KG1 (cell line): ENCODE measurements at places on chromosomes 7 and 10.

DNA sequence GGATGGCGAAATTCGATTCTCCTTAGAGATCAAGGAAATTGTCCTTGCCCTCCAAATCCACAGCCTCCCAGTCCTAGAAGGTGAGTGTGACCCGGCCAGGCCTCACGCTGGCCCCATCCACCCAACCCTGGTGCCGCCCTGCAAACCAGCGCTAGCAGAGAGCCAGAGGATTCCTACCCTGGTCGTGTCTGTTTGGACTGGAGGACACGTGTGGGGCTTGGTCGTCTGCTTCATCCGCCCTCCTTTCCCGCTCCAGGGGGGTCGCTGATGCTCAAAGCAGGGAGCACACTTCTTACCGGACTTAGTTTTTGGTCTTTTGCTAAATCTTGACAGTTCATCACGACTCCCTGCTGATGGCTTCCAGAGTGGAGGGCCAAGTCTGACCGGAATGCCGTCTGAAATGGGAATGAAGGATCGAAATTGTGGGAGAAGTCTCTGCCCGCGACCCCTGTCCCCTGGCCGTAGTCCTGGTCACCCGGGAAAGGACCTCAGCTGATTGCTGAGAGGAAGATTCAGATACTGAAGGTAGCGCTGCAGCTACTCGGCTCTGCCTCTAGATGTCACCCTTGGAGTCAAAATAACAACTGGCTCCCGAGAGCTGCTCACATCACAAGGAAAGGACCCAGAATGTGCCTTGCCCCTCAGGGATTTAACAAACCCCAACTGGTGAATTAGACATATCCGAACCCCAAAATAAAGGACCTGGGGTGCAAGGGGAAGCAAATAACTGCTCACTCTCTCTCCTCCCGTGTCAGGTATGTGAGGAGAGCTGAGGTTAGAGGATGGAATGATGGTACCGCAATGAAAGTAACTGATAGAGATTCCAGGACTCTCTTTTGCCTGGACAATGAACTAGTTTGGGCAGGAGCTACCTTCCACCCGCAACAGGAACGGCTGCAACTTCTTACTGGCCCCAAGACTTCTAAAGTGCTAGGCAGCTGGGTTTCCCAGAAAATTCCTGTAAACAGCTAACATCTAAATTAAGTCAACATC, 23.5 kb upstream of the ORC5 start:
- DNase-seq, result no peak

DNA sequence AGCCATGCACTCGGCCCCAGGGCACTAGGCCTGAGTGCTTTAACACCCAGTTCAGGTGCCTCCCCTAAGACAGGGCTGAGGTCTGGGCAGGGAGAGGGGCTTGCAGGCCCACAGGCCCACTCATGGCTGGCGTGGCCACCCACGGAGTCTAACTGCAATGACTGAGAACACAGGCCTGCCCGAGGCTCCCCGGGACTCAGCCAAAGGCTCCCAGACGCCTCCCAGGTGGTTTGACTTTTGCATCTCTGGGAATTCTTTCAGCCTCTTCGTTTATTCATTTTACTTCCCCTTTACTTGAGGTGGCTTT, 37.3 kb downstream of the PTPRN2 start:
- no peak for DNase-seq

DNA sequence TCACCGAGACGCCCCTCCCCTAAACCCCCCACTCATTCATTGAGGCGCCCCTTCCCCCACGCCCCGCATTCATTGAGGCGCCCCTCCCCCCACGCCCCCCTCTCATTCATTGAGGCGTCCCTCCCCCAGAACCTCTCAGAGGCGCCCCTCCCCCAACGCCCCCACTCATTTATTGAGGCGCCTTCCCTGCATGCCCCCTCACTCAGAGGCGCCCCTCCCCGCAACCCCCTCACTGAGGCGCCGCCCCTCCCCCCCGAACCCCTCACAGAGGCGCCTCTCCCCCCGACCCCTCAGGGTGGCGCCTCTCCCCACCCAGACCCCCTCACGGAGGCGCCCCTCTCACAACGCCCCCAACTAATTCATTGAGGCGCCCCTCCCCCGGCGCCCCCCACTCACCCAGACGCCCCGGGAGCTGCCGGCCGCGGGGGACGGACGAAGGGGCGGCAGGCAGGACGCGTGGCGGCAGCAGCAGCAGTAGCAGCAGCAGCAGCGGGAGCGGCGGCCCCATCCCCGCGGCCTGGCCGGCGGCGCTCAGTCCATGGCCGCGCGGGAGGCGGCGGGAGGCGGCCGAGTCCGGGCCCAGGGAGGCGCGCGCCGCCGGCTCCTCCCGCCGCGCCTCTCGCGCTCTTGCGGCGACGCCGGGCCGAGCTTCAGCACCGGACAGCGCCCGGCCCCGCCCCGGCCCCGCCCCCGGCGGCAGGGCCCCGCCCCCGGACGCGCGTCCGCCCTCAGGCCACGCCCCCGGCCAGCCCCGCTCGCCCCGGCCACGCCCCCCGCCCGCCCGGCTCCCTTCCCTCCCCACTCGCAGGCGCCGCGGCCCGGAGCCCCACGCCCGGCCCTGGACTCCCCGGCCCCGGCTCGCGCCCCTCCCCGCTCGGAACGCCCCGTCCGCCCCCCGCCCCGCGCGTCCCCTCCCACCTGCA, at the start of gene PTPRN2:
Gene PTPRN2 (minus strand): TSS at position 662 of the 923 bp plus-strand sequence.
- DNase-seq, result no peak

DNA sequence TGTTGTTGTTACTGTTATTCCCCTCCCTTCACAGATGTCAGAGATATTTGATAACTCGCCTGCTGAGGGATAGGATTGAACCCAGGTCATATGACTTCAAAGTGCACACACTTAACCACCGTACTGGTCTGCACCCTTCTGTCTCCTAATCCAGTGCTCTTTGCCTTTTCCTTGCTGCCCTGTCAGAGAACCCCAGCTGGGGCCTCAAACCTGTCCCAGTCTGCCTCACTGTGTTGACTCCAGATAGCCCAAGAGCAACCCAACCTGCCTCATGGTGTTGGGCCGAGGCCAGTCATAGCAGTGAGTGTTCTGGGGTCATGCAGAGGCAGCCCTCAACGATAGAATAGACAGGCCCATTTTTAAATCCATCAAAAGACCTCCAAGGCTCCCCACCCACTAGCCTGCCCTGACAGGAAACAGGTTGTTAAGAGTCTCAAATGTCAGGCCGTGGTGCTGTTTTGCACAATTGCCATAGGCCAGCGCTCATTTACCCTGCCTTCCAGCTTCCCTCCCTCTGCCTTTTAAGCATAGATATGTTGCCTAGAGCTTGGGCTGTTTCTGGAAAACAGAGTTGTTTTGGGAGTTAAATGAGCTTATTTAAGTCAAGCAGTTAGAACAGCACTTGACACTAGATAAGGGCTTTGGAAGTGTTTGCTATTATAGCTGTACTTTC, 37.0 kb upstream of the PDCD4 start:
- no peak for DNase-seq

DNA sequence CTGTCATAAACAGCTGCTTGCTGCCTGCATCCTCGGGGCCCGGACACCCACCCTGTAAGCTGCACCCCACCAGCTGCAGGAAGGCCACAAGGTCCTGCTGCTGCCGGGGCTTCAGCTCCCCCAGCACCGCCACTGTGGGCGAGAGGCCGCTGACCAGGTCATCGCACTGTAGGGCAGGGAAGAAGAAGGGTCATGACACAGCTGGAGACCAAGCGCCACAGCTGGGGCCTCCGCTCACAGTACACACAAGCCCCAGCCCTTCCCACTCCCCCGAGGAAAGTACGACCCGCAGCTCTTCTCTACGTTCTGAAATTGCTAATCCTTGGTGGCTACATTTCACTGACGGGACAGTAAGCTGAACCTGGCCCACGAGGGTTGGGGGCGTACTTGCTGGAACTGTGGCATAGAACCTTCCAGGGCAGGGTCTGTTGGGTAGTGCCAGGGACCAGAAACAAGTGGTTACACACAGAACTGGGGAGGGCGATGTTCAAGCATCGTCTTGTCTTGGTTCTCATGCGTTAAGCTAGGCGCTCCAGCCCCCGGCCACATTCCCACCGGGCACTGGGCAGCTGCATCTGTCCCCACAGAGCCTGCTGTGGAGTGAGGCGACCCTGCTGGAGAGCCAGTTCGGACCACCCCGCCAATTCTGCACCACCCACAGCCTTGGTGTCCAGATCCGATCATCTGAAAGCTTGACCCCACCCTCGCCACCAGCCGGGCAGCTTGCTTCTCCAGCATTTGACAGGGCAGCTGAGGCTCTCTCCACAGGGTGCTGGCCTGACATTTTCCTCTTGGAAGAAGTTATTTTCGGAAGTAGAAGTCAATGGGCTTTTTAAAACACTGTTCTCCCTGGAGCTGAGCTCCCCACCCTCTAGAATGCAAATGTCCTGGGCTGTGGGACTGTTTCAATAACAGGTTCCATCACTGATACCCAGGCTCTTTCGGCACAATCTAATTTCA, 50.8 kb downstream of the GSDME start:
- DNase-seq, result no peak

DNA sequence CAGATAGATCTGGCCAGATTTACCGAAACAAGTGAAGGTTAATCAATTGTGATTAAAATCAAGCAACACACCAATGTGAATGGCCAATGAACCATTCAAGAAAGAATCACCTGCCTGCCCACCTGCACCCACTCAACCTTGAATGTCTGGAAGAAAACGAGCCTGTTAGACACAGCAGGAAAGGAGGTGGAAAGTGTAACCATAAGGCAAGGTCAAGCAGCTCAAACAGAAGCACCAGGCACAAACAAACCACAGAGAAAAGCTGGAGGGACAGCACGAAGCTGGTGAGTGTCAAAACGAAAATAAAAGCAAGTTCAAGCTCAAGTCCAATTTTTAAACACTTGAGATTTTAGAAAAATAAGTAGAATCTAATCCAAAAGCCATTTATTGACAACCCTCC, 64.9 kb downstream of the STEAP1B start:
- no peak for DNase-seq
